ENCODE measurements at places on chromosomes 12 and 14.
A peak's percentile ranks its signal among the peaks of the same experiment; 100 is the strongest.

DNA sequence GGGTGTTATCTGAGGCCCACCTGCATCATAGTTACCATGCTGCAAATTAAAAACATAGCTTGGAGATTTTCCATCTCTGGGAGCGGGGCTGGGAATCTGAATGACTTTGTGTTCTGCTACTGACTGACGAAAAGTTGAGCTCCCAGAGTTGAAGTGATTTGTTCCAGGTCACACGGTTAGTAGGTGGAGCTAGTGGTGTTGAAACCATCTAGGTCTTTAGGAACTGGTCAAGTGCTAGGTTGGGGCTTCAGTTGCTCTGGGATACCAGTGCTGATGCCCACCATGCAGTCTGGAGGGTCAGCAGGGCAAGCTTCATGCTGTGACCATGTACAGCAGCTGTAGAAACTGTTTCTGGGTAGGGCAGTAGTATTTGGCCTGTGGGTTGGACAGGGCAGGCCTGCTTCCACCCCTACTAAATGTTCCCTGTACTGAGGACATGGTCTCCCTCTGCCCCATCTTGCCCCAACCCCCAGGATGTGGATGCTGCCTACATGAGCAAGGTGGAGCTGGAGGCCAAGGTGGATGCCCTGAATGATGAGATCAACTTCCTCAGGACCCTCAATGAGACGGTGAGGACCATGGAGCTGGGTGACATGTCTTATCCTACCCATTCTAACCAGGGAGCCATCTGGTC, 5.3 kb downstream of the KRT7 start:
- no peak for DNase-seq

- no peak for DNase-seq
Measured at GRCh38 chr12:124372831-124373230, 77.9 kb downstream of the RFLNA start.

DNA sequence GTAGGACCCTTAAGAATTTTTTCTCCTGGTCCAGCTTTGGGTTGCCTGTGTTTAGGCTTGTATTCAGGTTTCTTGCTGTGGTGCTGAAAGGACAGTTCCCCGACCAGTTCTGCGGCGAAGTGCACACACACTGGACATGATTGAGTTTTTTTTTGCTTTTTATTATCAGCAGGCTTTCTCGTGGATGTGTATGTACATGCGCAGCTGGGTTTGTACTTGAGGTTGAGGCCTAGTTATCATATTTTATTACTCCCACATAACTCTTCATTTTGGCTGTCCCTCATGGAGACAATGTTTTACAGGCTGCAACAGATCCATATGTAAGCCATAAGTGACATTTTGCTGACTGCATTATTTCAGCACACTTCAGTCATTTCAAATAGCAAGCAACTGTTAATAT, 2.5 kb downstream of the SCN8A start:
- DNase-seq, result no peak

GRCh38 chr14:104788161-104788818, 7.3 kb downstream of the AKT1 start:
- DNase-seq, result no peak

- no peak for DNase-seq
Measured at GRCh38 chr14:71116568-71117122, 209.4 kb downstream of the PCNX1 start.

- no peak for DNase-seq
Measured at GRCh38 chr12:7375145-7375543, 68.8 kb downstream of the CD163L1 start.

DNA sequence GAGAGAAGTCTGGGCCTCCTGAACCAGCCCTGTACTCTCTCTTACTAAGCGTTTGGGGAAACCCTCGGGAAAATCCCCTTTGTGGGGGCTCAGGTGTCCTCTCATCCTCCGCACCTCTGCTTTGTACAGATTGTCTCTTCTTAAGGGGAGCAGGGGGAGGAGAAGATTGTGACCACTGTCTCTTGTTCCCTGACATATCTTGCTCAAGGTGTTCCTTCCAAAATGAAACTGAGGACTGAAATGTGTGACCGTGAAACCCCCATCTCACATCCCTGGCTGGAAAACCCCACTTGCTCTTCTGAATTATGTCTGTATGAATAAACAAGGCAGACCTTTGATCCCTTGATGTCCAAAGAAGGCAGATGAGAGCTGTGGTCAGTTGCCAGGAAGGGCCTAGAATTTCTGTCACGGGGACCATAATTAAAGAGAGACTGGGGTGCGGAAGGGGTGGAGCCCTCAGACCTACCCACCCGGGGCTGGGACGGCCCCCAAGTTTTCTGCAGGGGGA, 369.8 kb downstream of the AACS start:
- DNase-seq, result no peak

GRCh38 chr12:95790917-95791849, 619 bp upstream of the NTN4 start:
- DNase-seq, result no peak

DNA sequence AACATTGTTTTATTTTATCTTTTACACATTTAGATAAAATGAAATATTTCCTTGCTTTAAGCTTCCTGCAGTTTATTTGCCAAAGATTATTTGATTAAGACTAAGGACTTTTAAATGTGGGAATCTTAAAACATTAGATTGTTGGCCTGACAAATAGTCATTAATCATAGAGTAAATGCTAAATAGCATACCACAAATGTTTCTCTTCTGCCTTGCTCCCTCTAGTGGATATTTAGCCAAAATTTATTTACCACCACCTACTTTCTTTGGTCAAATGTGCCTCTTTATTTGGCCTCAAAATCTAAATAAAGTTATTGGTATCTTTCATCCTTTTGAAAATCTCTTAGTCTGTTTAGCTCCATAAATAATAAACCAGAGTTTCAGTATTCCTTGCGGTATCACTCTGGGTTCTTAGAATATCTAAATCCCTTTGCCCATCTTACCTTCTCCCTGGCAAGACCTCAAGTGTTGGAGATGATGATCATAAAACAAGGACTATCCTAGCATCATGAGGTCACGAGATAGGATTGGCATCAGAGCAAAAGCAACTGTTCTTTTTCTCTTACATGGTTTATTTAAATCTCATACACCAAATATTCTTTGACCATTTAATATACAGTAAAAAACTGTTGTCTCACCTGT, 150.6 kb upstream of the AEBP2 start:
- DNase-seq, result peak; percentile 6

GRCh38 chr12:130668286-130669204, 47.6 kb downstream of the RIMBP2 start:
- DNase-seq, result no peak

GRCh38 chr12:121000530-121000929, 15.8 kb downstream of the C12orf43 start:
- DNase-seq, result no peak

DNA sequence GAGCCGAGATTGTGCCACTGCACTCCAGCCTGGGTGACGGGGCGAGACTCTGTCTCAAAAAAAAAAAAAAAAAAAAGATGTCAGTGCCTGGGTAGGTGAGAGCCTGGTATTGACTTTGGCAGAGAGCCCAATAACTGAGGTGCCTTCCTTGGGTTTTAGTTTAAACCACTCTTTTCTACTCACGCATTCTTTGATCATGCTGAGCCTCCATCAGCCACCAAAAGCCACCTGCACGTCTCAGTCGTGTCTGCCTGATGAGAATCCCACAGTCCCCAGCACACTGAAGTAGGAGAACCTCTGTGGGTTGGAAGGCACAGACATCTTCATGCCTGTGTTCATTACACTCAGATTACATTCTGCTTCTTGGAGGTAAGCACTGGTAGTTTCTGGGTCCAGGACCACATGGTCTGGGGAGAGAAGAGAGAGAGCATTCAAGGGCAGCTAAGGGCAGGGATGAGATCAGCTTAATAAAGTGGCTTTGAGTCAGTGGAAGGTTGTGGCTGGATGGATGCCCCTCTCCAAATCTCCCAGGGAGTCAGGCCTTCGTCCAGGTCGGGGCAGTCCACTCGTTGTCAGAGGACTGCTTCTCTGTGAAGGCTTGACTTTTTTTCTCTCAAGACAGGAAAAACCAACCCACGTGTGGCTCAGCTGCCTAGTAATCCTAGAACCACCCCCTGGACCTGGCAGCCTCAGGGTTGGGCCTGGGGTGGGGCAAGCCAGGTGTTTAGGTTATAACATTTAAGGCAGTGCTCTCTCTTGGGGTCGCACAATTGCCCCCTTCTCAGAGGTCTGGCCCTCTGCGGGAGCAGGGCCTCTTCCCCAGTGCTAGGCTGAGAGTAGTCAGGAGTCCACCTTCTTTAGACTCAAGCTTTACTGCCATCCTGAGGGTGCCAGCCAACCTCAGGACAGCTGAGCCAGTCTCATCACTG, 32.6 kb upstream of the MAX start:
- DNase-seq, result no peak

GRCh38 chr14:94366146-94366915, 22.1 kb downstream of the SERPINA1 start:
- no peak for DNase-seq

DNA sequence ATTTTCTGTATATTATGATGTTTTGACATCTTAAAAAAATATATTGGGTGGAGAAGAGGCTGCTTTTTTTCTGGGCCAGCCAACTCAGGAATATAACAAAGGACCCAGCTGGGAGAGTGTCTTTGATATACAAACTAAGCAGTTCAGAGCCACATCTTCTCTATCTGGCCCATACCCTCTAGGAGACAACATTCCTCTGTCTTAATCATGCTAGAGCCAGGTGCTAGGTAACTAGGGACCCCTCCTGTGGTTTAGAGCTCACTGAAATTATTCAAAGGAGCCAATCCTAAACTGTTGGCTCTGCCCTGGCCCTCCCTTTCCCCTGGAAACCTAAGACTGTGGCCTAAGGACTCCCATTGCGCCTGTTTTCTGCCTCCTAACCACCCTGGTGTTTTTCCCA, 193.1 kb upstream of the DIO2 start:
- DNase-seq, result no peak

DNA sequence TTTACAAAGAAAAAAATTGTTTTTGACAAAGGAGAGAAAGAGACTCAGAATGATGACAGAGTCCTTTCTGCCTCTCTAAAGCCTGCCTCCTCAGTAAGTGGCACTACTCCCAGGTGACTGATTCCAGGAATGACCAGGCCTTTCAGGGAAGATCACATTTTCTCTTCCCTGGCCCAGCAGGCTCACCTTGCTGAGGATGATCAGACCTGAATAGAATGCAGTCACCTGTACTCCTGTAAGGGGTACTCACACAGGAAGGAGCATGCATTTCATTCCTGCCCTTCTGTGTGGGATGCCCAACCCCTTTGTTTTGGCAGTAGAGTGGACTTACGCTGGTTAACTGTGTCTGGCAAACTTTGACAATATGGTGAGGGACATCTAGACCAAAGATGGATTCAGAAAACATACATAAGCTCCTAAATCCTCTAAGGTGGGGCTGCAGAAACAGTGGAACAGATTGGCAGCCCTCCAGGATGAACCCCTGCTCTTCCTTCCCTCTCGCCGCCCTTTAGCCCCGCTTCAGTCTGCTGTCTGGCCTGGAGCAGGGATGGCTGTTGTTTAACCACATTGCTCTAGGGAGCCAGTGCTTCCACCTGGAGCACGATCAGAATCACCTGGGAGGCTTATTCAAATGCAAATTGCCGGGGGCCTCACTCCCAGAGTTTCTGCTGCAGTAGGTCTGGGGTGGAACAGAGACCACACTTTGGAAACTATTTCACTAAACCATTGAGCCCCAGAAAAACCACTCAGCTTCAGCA, 29.8 kb downstream of the ERG28 start:
- DNase-seq, result no peak
